Brain microvascular endothelial cell (primary cell): ENCODE measurements at places on chromosomes 4 and X.
A peak's percentile ranks its signal among the peaks of the same experiment; 100 is the strongest.

- DNase-seq = peak; percentile 29
Observed at GRCh38 chrX:106933538-106933961, 13.3 kb downstream of the CLDN2 start.

DNA sequence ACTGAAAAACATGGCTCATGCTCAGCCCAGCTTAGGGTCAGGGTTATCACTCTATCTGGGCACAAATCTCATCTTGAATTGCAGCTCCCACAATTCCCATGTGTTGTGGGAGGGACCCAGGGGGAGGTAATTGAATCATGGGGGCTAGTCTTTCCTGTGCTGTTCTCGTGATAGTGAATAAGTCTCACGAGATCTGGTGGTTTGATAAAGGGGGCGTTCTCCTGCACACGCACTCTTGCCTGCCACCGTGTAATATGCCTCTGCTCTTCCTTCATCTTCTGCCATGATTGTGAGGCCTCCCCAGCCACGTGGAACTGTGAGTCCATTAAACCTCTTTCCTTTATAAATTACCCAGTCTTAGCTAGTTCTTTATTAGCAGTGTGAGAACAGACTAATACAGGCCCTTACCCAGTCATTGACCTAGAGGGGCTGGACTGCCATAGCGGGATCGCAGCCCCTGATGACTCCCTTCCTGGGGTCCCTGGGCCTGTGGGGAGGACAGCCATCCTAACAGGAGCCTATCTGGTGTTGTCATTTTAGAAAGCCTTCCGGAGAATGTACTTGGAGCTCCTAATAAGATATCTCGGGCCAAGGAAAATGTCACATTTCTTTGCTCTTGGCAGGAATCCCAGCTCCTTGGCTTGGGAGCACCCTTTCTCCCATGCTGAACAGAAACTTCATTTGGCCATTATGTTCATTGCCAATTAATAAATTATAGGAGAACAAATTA is 112.6 kb downstream of the PHKA2 start:
- peak; percentile 22 for DNase-seq

DNA sequence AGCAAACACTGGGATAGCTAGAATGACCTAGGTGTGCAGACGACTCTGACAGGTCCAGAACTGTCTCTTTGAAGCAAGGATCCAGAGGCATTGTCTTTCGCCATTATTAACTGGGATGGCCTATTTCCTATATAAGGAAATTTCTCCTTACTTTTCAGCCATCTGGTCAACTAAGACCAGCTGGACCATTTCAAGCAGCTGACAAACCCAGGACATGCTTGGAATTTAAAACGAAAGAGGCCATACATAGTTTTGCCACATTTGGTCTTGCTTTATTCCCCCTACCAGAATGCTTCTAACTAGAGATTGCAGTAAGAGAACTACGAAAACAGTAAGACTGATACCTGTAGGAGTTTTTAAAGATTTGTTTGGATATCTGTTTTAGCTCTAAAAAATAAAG is 87.0 kb downstream of the GLRA2 start:
- no peak for DNase-seq

DNA sequence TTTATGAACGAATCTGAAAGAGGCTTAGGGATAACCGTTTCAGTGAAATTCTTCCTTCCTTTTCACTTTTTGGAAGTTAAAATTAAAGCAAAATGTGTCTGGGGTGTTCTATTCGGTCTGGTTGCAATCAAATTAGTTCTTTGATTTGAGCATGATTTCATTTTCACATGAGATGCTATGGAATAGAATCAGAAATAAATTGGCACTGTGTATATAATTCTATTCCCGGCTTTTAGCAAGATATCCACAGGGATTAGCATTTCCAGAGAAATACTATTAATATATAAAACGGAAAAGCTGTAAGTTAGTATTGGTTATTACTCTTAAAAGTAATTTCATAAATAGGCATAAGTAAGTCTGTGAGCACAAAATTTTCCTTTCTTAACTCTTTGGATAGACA is 1676.8 kb upstream of the PCDH7 start:
- no peak for DNase-seq

DNA sequence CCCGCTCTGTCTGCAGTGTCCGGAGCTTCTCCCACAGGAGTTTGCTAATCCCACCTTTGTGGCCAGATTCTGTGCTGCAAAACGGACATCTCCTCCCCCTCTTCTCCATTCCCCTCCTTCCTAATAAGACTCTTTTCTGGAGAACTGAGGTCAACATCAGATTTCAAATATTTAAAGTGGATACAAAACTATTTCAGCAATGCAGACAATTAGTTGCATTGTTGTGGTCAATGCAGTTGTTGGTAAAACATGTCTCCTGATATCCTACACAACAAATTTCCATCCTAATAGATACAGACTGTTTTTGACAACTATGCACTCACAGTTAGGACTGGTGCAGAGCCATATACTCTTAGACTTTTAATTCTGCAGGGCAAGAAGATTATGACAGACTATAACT is 5.1 kb upstream of the MCUB start:
- DNase-seq = no peak

- no peak for DNase-seq
Observed at GRCh38 chr4:148126825-148127224, 315.4 kb downstream of the NR3C2 start.

GRCh38 chr4:154595807-154596206 is 5.3 kb upstream of the FGA start:
- no peak for DNase-seq

DNA sequence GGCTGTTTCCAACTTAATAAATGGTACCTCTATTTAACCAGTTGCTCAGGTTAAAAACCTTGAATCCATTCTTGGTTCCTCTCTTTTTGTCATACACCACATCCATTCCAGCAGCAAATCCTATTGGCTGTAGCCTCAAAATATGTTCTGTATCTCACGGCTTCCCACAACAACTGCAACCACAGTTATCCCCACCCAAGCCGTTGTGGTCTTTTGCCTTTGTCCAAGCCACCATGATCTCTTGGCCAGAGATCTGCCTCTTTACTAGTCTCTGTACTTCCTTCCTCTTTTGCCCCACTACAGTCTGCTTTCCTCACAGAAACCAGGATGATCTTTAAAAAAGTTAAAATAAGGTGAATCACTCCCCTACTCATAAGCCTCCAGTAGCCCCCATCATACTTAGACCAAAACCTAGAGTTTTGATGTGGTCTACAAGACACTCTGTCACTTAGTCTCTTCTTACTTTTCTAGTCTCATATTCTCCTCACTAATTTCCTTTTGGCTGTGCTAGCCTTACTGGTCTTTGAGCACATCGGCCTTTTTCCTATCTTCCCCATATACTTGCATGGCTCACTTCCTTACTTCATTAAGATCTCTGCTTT is 10.3 kb downstream of the MAOA start:
- no peak for DNase-seq

DNA sequence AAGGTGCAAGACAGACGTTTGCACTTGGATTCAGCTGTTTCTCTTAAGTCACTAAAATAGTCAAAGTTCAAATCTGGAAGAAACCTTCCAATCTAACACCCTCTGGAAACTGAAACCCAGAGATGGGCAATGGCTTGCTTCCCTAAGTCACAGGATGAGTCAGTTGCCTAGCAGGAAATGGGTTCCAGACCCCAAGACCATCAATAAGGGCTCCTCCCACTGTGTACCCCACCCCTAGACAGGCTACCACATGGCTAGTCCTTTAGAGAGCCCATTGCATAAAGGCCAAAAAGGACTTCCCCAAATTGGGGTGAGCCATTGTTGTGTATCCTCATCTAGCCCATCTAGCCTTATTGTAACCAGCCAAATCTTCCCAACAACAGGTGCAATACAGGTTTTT is 216.2 kb downstream of the HS6ST2 start:
- no peak for DNase-seq

DNA sequence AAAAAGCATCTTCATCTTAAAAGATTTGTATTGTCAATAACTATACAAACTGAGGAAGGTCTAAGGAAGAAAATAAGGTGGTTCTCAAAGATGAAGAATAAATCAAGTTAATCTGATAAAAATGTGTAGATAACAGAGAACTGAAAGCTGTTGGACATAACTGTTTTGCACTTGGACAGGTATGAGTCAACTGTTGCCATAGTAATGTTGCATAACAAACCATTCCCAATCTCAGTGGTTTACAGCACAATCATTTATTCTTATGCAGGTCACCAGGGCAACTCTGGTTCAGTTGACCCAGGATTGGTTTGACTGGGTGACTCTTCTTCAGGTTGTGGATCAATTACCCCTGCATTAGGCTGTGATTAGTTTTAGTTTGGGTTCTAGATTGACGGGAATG is 2197.7 kb downstream of the ARAP2 start:
- DNase-seq = peak; percentile 19

DNA sequence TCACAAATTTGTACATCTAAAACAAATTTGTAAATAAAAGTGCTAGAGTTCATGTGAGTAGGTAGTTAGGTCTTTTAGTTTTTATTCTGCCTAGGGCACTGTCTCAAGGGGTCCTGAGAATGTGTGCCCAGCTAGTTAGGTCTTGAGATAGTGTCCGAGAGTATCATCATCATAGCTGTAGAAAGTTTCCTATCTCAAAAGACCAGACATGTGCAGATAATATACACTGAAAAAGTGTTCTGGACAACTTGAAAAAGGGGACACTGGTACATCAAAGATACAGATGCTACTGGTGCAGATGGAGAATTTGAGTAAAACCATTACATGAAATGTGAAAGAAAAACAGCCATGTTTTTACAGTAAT is 1.8 kb upstream of the ZCCHC4 start:
- DNase-seq = no peak

GRCh38 chrX:151393514-151393913 is 3.5 kb upstream of the VMA21 start:
- no peak for DNase-seq

DNA sequence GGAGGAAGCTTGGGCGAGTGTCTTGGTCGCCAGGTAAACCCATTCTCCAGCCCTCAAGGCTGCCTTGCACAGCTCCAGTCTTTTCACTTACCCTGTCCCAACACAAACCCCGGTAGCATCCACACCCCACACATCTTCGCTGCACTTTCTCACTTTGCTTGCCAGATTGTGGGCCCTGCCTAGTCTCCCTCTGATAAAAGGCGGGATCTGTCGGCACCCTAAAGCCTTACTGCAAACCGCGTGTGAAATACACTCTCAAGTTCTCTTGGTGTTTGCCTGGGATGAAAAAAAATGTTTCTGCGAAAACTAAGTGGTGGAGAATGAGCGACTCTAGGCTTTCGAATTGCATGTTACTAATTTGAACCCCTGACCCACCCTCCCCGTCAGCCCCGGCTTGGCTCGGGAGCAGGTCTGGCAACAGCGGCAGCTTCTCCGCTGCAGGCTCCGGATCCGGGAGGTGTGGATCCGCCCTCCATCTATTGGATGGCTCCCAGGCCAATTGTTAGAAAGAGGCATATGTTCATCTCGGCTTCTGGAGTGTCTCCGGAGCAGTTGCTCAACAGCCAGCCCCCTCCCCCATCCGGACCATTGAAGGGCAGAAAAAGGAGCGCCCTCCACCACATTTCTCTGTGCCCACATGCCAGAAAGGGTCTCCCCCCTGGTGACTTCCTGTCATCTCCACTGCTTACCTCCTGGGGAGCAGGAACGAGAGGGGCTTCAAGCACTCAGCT is 3.0 kb upstream of the CITED1 start:
- DNase-seq = peak; percentile 63
